SK-N-DZ (cell line): ENCODE measurements at places on chromosomes 1 and 21.
A peak's percentile ranks its signal among the peaks of the same experiment; 100 is the strongest.

DNA sequence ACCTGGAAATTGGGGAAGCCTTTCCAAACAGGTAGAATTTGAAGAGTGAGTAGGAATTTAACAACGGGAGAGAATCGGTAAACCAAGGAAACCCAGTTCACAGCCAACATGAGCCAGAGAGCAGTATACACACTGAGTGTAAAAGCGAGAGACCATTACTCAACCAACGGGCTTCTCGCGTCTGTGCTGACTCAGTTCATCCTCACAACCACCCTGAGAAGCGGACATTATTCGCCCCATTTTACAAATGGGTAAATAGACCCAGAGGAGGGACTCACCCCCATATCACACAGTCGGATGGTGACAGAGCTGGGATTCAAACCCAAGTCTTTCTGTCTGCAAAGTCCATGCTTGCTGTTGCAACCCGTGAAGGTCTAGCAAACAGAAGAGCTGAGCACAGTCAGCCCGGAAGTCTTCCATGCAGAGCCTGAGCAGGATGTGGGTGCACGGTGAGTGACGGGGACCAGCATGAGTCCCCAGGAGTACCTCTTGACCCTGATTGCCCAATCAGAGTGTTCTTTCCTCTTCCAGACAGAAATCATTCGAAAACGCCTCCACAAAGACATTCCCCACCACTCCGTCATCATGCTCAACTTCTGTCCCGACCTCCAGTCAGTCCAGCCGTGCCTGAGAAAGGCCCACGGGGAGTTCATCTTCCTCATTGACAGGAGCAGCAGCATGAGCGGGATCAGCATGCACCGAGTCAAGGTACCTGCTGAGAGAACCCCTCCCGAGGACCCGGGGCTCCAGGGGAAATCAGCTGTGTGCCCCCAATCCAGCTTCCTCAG lies 32.3 kb downstream of the VWA5B1 start:
- no peak for DNase-seq

DNA sequence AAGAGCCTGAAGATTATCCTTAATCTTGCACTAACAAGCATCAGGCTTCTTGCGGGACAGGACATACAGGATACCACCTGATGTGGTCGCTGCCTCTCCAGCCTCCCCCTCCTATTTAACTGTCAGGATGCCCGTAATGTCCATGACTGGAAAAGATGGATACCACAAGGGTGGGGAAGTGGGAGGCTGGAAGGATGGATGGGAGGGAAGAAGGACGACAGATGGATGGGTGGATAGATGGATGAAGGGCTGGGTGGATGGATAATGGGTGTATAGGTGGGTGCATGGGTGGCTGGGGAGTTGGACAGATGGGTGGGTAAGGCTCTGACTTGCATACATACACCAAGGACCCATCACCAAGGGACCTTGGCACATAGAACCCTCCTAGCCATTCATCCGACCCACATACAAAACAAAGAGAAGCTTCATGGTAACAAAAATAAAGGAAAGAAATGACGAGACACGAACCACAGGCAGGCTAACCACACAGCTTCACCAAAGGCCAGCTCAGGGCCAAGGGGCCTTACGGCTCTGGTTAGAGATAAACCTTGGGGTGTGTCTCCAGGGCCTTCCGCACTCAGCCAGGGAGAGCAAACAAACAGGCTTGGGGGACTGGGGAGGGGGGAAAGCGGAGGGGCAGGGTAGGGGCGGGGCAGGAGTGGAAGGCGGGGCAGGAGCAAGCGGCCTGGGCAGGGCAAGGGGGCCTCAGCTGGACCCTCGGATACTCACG lies 50.5 kb downstream of the HSPG2 start:
- DNase-seq = no peak

- no peak for DNase-seq
These were observed 19.5 kb downstream of the PAFAH2 start for GRCh38 chr1:25978403-25978802.

DNA sequence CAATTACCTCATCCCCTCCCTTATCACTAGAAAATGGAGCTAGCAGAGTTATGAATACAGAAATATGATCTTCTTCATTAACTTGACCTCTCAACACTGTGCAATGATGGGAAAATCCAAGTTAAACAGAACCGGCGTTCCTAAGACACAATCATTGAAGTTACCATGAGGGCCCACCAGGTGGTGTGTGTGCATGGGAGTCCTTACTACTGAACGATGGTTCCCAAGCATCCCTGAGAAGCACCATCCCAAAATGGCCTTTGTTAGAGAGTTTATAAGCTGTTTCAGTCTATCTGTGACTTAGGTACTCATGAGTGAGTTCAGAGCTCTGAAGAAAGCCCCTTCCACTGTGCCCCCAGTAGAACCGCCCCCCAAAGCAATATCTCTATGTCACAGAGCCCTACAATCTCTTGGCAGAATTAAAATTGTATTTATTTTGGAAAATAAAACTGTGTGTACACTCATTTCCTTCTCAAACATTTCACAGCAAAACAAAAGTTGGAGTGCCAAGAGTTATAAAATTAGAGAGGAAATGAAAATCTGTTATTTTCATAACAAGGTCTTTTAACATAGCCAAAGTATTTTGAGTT lies 56.8 kb downstream of the PLD5 start:
- DNase-seq = peak; percentile 72

DNA sequence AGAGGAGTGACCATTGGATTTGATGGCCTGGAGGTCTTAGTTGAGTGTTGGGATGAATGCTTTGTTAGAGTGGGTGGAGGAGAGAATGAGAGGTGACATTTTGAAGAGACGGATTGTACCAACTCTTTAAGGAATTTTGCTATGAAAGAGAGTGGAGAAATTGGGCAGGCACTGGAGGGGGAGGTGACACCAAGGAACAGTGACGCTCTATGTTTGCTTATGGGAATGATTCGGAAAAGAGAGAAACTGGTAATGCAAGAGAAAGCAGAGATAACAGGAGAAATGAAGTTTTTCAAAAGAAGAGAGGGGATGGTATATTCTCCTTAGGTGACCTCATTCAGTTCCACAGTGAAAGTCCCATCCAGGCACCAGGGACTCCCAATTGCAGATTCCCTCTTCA lies 24.5 kb upstream of the PADI2 start:
- DNase-seq = no peak

DNA sequence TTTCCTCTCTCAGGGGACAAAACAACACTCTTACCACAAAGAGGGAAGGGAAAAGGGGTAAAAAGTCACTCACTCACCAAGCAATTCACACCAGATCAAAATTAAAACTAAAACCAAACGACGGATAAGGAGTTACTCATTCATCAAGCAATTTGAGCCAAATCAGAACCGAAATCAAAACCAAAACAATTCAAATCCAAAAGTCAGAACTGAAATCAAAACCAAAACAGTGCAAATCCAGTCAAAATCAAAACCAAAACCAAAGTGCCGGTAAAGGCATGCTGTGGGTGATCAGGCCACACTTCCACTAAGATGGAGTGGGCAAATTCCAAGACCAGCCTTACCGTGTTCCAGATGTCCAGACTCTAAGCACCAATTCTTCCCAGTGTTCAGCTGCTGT lies 717.9 kb downstream of the AMY1C start:
- no peak for DNase-seq

GRCh38 chr1:8671306-8671917 lies 146.0 kb downstream of the RERE start:
- peak; percentile 24 for DNase-seq

GRCh38 chr1:16191916-16192546 lies 20.4 kb downstream of the ARHGEF19 start:
- DNase-seq = no peak

DNA sequence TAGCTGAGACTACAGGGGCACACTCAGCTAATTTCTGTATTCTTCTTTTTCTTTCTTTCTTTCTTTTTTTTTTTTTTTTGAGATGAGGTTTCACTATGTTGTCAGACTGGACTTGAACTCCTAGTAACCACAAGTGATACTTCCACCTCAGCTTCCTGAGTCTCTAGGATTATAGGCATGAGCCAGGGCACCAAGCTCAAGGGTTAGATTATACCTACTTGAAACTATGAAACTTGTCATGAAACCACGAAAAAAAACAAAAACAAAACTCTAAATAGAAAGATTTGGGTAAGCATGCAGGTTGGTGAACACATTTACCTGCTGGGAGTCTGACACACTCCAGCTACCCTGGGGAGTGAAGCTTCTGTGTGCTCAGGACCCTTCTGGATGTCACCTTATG lies 2250.4 kb downstream of the MRPL39 start:
- DNase-seq = no peak

- DNase-seq = no peak
These were observed 12.9 kb downstream of the COPA start for GRCh38 chr1:160330119-160330518.

GRCh38 chr1:172895050-172895460 lies 155.7 kb downstream of the TNFSF18 start:
- DNase-seq = no peak

DNA sequence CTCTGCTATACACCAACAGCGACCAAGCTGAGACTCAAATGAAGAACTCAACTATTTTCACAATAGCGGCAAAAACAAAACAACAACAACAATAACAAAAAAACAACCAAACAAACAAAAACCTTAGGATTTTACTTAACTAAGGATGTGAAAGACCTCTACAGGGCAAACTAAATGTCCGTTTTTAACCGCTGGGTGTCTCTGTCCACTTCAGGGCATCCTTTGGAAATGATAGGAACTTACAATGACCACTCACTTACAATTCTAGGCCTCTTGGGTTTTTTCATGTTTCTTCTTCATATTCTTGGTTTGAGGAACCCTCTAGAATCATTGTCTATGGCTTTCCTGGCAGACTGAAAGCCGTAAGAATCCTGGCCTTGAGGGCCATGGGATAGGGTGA lies 134.0 kb upstream of the FAM78B start:
- DNase-seq = no peak

DNA sequence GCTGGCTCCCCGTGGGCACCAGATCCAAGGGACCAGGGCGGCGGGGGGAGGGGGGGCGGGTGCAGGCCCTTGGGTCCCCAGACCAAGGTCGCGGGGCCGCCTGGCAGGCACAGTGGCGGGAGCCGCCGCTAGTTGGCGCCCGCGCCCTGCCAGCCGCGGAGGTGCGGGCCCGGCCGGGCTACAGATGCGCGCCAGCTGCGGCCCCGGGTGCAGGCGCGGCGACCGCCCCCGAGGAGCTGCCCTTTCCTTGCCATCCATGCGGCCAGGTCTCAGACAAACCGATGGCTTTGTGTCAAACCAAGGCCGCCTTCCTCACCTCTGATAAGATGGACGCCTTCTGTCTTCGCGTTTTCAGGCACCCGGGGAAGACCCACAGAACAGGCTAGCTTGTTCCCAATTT lies 2.2 kb upstream of the RUNX3 start:
- DNase-seq = no peak

DNA sequence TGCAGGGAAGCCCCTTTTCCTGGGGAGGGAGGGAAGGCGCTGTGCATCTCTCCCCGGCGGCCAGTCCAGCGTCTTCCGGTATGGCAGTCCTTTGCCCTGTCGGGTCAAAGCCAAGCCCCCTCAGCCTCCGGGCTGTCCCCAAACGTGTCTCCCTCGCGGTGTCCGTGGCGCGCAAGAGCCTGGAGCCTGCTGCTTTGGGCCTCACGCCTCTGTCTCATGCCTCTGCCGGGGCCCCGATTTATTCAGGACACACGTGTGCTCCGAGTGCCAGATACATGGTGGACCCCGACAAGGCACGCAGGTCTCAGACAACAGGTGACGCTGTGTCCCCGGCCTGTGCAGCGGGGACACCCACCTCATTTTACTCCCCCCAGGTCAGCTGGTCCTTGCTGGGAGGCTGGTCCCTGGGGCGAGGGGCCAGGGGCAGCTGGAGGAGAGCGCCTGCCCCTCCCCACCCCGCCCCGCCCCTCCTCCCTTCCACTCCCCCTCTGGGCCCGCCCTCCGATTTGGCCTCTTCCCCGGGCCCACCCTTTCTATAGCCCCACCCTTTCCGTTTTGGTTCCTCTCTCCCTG lies 176.7 kb downstream of the CAMTA1 start:
- DNase-seq = no peak

DNA sequence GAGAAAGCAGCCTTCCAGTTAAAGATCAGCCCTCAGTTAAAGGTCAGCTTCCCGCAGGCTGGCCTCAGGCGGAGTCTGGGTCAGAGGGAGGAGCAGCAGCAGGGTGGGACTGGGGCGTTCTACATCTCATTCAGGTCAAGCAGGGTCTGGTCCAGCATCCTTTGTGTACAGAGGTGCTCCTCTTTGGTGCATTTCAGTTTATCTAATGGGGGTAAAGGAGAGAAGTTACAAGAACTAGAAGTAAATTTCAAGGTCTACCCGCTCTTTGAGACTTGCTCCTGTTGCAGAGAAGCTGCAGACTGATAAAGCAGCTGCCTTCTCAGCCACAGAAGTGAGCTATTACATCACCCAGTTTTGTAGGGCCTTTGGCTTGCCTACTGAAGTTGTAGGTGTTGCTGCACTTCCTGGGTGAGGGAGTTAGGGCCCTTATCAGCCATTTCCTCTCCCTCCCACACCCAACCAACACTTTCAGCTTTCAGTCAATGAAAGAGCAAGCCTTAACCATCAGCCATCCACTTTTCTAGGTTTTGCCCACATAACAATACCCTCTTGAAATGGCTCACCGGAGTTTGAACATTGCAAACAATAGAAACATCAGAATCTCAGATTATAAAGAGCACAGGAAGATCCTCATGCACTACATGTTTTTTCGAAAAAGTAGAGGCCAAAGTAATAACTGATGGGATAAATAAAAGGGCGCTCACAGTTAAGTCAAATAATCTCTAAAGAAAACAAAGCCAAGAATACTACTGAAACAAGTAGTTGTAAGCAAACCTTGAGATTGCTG lies 2.8 kb upstream of the NUP210L start:
- DNase-seq = no peak

DNA sequence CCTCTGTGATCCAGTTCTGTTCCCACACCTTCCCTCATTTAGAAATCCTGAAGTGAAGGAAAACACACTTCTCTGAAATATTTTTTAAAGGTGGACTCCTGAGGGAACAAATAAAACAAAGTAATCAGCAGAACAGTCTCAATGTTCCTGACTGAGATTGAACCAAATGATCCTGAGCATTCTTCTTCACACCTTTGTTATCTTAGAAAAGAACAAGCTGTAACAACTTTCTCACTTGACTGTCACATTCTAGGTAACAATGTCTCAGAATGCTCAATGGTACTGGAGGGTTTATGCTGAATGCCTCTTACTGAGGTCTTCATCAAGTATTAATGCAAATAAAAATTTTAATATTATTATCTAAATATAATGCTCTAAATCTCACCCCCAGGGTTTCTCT lies 40.4 kb upstream of the RGS2 start:
- DNase-seq = no peak

DNA sequence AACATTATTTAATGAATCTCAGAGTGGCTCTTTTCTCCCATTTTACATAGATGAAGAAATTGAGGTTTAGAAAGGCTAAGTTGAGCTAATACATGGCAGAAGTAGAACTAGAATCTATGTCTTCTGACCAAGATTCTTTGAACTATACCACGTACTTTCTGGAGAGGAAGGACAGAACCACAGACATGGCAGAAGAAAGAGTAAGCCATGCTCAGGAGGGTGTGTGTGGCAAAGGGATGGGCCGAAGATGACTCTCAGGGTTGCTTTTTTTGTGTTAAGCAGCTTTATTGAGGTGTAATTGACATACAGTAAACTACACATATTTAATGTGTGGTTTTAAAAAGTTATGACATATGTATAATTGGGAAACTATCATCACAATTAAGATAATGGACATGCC lies 69.5 kb downstream of the PEX14 start:
- DNase-seq = no peak
